ENCODE measurements at places on chromosomes 16 and 17. TPM values are rescaled to one million over a fixed set of nuclear protein-coding genes. Genes with fewer than 3 reads are reported as not detected.

LPO gene
- 0.29 TPM for total RNA-seq

MEFV gene
- total RNA-seq: 1.8 TPM

HOXB5 gene
- 0.44 TPM for total RNA-seq

CENPV gene
- 13.5 TPM for total RNA-seq

OR3A3 gene
- total RNA-seq: not detected

ATP1B2 gene
- 1.2 TPM for total RNA-seq

GNG13 gene
- not detected for total RNA-seq

OTOP3 gene
- total RNA-seq: not detected

WNT3 gene
- total RNA-seq: 1.6 TPM

RNF135 gene
- total RNA-seq: 29.2 TPM

ADAMTS18 gene
- 0.48 TPM for total RNA-seq

GUCY2D gene
- total RNA-seq: 0.15 TPM

C1QL1 gene
- not detected for total RNA-seq

RASD1 gene
- total RNA-seq: 75.0 TPM

DNA sequence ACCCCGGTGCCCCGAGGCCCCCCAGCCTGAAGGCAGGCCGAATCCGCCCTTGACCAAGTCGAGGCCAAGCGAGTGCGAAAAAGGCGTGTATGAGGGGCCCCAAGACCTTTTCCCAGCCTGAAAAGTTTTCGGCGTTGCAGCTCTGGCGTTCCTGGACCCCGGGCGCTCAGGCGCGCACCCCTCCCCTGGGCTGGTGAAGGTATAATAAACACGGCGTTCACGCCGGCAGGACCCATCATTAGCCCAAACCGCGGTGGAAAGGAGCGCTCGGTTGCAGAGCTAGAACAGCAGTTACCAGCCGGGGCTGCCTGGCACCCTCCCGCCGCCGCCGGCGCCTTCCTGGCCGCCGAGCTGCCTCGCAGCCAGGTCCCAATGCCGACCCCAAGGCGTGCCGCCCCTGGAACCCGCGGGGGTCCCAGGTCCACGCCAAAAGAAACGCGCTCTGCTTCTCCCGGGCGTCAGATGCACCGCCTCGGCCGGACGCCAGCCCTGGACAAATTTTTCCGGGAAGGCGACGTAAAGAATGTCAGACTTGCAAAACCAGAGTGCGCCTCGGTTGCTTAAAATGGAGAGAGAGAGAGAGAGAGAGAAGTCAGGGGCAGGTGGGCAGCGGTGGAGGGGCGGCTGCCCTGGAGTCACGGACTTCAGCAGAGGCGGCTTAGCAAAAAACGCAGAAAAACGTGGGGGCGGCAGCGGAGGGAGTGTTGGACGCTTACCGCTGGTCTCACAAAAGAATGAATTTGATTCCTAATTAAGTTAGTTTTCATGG is 11.5 kb upstream of the FOXF1 start:
- DNase-seq: no peak

DNA sequence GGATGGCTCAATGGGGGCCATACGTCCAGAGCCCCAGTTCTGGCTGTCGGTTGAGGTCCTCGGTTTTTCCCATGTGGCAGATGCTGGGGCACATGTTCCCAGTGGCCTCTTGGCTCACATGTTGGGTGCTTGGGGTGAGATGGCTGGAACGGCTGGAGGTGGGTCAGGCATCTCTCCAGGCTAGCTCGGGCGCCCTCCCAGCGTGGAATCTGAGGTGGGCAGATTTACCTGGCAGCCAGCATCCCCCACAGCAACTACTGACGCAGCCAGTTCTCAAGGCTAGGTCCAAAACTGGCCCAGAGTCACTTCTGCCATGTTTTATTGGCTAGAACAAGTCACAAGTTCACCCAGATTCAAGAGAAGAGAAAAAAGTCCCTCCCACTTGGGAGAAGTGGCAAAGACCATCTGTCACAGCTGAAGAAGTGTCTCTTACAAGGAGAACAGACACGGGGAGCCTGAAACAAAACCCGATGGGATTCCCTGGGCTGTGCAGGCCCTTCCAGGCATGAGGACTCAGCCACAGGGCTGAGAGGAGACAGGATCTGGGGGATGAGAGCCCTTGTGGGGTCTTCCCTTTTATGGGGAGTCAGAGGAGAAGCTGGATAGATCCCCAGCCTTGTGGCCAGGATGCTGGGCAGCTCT is 15.2 kb downstream of the ACE start:
- no peak for DNase-seq

DNA sequence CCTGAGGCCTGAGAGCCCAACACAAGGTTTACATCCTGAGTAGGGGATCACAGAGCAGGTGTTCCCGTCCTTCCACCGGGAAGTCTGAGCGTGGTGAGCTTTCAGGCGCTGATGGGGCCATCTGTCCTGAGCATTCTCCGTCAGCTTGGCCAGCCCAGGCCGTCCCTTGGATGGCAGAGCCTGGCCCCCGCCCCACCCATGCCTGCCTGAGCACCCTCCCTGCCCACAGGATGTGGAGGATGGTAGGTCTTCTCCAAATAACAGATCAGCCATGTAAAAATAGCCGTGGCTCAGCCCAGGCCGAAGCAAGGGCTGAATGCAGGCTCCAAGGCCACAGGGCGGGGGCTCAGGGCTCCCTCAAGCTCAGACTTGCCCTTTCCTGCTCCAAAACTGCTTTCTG is 20.2 kb downstream of the SPNS2 start:
- DNase-seq: no peak

DNA sequence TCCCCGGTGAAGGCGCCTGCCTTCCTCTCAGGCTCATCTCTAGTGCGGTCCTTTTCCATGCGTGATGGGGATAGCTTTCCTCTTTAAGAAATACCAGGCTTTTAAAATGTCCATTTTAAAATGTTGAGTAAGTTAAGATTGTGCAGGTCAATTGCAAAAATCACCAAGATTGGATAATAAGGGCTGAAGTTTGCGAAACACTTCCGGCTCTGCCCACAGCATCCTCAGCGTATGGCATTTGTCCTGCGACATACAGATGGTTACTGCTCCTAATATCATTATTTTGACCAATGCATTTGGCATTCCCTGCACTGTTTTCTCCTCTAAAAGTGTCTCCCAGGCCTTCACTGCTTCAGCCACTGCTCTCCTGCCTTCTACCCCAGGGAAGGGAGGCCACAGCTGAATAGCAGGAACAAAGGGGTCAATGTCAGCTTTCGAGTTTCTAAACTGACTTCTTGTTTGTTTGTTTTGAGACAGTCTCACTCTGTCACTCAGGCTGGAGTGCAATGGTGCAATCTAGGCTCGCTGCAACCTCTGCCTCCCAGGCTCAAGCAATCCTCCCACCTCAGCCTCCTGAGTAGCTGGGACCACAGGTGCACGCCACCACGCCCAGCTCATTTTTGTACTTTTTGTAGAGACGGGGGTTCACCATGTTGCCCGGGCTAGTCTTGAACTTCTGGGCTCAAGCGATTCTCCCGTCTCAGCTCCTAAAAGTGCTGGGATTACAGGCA is 91.9 kb downstream of the CRISPLD2 start:
- DNase-seq: no peak

GRCh38 chr17:15048933-15049794 is 216.0 kb downstream of the PMP22 start:
- DNase-seq: no peak

- DNase-seq: no peak
These were observed 22.4 kb upstream of the TEKT1 start for GRCh38 chr17:6853764-6854442.

DNA sequence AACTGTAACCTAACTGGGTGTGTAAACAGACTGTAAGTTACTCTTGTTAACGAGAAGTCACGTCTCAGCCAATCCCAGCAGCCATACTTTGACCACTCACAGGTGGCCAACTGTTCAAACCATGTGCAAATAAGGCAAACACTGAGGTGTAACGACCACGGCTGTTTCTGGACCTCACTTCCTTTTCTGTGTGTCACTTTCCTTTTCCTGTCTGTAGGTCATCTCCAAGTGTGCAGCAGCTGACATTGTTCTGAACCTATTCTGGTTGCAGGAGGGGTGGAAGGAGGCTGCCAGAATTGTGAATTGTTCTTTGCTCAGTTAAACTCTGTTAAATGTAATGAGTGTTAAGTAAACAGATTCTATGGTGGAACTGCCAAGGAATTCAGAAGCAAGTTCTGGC is 627.4 kb downstream of the KCNJ2 start:
- DNase-seq: no peak

GRCh38 chr16:56613706-56614105 is 5.3 kb downstream of the MT2A start:
- DNase-seq: no peak

- DNase-seq: no peak
These were observed 4.2 kb downstream of the CDRT4 start for GRCh38 chr17:15462976-15463772.

DNA sequence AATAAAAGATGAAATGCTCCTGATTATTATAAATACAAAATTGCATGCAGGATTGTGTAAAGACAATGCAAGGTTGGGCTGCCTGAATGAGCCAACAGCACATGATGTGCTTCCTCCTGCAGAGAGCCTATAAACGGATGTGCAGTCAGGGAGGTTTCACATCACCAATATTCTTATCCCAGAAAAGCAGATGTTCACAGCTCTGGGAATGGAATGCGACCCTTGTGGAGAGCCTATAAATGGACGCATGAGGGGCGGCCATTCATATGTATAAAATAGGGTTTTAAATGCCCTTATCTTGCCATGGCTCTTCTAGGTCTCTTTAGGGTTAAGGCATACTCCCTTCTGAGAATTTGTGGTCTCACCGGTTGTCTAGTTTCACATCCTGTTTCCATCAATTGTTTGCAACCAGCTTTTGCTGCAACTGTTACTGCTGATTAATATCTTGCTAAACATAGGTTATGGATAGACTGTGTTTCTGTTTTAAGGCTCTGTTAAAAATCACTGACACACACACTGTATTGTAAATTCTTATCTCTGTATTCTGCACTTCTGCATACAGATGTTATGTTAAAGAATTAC is 31.9 kb downstream of the SLFN11 start:
- DNase-seq: no peak

DNA sequence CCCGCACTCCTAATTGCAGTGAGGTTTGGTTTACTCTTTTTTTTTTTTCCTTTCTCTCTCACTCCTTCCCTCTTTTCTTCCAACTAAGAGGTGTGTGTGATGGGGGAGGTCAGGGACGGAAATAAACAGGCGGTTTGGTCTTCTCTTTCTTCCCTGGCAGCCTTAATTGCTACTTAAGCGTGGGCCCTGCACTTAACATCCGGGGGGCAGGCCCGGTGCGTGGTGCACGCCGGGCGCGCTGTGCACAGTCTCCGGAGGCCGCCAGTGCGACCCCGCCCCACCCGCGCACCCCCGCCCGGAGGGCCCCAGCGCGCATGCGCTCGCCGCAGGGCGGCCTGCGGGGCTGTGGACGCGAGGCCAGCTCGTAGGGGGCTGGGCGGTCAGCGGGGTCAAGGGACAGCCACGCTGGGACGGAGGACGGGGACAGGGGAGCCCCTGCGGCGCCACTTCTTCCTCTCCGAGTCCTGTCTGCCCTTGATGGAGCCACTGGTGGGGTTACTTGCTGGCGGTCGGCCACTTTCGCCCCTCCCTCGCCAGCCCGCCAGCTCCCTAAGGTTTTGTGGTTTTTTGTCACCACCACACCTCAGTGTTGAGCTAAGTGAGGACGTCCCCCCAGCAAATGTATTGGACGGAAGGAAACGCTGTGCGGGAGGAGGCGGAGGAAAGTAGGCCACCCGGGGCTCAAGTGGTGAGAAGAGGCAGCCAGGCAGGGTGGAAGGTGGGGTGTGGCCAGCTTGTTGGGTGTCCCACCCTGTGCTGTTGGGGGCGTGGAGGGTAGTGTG is 120.9 kb downstream of the MRM1 start:
- DNase-seq: no peak

DNA sequence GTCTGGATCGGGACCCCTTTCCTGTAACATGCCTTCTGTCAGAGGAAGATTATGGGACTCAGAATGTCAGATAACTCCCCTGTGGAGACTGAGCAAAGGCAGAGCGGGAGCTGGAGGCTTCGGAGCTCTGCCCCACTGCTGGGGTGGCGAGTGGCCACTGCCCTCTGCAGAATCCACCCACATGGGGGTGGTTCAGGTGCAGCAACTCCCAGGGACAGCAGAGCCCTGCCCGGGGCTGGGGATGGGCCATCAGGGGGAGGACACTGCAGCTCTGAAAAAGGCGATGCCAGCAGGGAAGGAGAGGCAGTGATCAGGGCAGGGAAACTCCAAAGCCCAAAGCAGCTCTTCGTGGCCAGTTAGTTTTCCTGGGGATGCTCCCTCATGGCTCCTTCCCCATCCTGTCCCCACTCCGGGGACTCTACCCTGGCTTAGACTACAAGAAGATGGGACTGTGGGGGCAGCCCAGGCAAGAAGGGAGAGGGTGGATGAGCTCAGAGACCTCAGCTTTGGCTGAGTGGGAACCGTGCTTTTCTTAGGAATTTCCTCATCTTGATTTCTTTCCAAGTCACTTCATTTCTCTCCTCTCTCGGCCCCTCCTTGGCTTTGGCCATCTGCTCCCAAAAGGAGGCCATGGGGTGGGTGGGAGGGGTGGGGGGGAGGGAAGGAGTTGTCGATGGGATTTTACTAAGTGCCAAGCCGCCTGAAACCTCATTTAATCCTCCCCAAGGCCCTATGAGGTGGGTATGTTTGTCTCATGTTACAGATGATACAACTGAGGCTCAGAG is 4.0 kb downstream of the CA4 start:
- DNase-seq: no peak

DNA sequence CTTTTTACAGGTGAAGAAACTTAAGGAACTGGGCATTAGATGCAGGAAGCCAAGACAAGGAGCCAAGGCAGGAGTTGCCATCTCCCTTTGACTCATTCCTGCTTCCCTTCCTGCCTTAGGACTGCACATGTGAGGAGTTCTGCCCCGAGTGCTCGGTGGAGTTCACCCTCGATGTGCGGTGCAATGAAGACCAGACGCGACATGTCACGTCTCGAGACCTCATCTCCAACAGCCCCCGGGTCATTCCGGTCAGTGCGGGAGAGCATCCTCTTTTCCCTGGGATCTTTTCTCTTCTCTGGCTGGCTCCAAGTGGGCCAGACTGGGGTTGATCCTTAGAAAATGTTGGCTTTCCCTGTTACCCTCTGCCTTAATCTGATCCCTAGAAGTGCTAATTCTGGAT is 6.6 kb downstream of the POLR2C start:
- DNase-seq: peak; percentile 7

GRCh38 chr16:51875834-51876600 is 670.9 kb downstream of the TOX3 start:
- DNase-seq: no peak

GRCh38 chr16:84714028-84714427 is 14.2 kb downstream of the USP10 start:
- DNase-seq: no peak

- no peak for DNase-seq
These were observed 105.0 kb downstream of the BANP start for GRCh38 chr16:88056212-88056611.

Measured in breast epithelium (tissue), 4 donors.